ENCODE measurements at places on chromosomes 1 and 21. TPM values are rescaled to one million over a fixed set of nuclear protein-coding genes. Genes with fewer than 3 reads are reported as not detected.

The FCER1A gene
- total RNA-seq, result not detected

- H3K27ac ChIP-seq, result no peak overlapping the region
- H3K4me1 ChIP-seq, result no peaks in the 10 kb centered on the region
- H3K36me3 ChIP-seq, result no peaks in the 10 kb centered on the region
- H3K4me3 ChIP-seq, result no peak overlapping the region
- no peak for DNase-seq
Observed at GRCh38 chr21:23740463-23740862, 1866.8 kb downstream of the MRPL39 start.

GRCh38 chr1:248751635-248752034 is 3.9 kb downstream of the LYPD8 start:
- H3K27me3 ChIP-seq, result no peaks in the 10 kb centered on the region
- no peak for DNase-seq
- H3K36me3 ChIP-seq, result no peaks in the 10 kb centered on the region
- peaks cover 14% of the 10 kb centered on the region for H3K4me1 ChIP-seq
- no peak overlapping the region for H3K27ac ChIP-seq

The COL9A2 gene
- total RNA-seq, result 3.0 TPM

The HOOK1 gene
- total RNA-seq, result 15.2 TPM

- DNase-seq, result no peak
- peaks cover 3% of the 10 kb centered on the region for H3K27me3 ChIP-seq
- H3K27ac ChIP-seq, result no peak overlapping the region
- H3K36me3 ChIP-seq, result no peaks in the 10 kb centered on the region
- no peak overlapping the region for H3K4me3 ChIP-seq
Observed at GRCh38 chr21:46082963-46083790, 14.7 kb upstream of the COL6A2 start.

DNA sequence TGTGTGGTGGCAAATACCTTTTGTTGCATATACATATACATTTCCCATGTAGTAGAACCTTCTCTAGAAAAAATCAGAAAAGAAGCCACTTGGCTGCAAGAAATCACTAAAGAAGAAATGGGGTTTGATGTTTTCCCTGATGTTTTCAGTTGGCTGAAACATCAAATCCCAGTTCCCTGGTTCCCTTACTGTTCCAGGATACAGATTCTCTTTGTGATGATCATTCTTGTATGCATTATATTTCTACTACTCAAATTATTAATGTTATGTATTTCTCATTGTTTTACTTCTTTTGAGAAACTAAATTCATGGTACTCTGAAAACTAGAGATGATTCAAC is 7.6 kb downstream of the RNU1-2 start:
- no peaks in the 10 kb centered on the region for H3K27me3 ChIP-seq
- DNase-seq, result no peak

The PIK3C2B gene
- 44.0 TPM for total RNA-seq

- no peak within 1 kb of the TSS for H3K4me3 ChIP-seq
- peak; percentile 17 for DNase-seq
- no peak within 1 kb of the TSS for H3K27ac ChIP-seq
- H3K36me3 ChIP-seq, result no peaks in the 10 kb centered on the region
Observed at GRCh38 chr1:151716771-151717631, at the start of gene CELF3. Gene CELF3 (minus strand): TSS chr1:151716803. CDS start chr1:151716020, 783 bp downstream.

- no peak for DNase-seq
- no peaks in the 10 kb centered on the region for H3K36me3 ChIP-seq
- peaks cover 3% of the 10 kb centered on the region for H3K4me1 ChIP-seq
- no peak overlapping the region for H3K27ac ChIP-seq
Observed at GRCh38 chr1:3698660-3699408, 46.5 kb downstream of the TP73 start.

GRCh38 chr21:28431527-28432200 is 561.0 kb downstream of the LTN1 start:
- H3K4me3 ChIP-seq, result no peak overlapping the region
- no peak overlapping the region for H3K27ac ChIP-seq
- no peaks in the 10 kb centered on the region for H3K36me3 ChIP-seq
- peaks cover 2% of the 10 kb centered on the region for H3K27me3 ChIP-seq
- no peaks in the 10 kb centered on the region for H3K4me1 ChIP-seq
- DNase-seq, result no peak

DNA sequence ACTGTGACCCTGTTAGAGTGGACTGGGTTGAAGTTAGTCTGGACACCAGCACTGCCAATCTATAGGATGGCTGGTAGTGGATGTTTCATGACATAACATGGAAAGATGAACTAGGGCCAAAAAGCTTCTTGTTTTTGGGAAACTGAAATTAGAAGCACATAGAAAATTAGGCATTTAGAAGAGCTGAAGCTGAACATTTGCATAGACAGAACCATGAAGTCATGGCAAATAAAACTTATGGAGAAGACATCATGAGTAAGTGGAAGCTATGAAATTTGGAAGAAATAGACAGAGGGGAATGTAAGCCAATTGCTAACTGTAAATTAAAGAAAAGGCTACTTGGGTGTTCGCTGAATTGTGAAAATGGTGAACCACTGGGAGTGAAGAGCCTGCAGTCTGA is 2.7 kb upstream of the S100A11 start:
- peaks cover 9% of the 10 kb centered on the region for H3K4me1 ChIP-seq
- no peak for DNase-seq
- no peak overlapping the region for H3K27ac ChIP-seq
- no peak overlapping the region for H3K4me3 ChIP-seq
- no peaks in the 10 kb centered on the region for H3K27me3 ChIP-seq
- peaks cover 18% of the 10 kb centered on the region for H3K36me3 ChIP-seq

The TRIM63 gene
- not detected for total RNA-seq

DNA sequence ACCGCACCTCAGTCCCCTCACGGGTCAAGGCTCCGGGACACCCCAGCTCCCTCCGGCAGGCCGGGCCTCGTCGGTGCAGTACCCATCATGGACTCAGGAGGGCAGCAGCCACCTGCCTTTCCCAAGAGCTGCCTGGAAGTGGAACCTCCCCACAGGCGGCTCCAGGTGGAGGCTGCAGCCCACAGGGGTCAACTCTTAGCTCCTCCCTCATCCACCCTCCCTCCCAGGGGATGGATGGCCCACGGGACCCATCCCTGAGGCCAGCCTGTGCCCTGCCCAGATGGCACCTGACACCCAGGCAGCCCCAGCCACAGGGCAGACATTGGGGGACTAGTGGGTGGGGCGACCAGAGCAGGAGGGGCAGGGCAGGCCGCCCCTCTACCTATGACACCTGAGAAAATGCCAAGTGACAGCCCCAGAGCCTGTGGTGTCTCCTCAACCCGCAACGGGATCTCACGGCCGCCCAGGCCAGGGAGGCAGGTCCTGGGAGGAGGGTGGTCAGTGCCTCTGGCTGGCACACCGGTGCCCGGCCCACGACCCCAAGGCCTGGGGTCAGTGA is 1.2 kb upstream of the ARHGEF16 start:
- H3K27me3 ChIP-seq, result peaks cover 2% of the 10 kb centered on the region
- H3K27ac ChIP-seq, result no peak overlapping the region
- DNase-seq, result peak; percentile 87

- H3K27ac ChIP-seq, result no peak overlapping the region
- peaks cover 28% of the 10 kb centered on the region for H3K4me1 ChIP-seq
- no peaks in the 10 kb centered on the region for H3K36me3 ChIP-seq
- H3K4me3 ChIP-seq, result no peak overlapping the region
Observed at GRCh38 chr1:150554086-150554452, 4.9 kb downstream of the ADAMTSL4 start.

The COA6 gene
- 69.5 TPM for total RNA-seq

DNA sequence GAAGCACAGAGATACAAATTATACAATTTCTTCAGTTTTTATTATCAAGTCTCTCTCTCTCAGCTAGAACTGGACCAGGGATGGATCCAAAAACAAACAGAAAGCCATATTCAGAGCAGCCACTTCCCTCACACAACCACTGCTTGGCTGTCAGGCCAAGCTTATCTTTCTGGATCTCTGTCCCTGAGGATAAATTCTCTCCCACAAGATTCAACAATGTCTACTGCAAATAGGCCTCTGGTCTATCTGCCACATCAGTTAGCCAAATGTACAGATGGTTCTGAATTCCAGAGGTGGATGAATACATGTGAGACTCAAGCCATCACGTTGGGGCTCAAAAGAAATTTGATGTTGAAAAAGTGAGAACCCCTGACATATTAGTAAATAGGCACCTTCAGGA is 350.9 kb downstream of the LTN1 start:
- H3K27ac ChIP-seq, result no peak overlapping the region
- H3K4me1 ChIP-seq, result peaks cover 7% of the 10 kb centered on the region
- no peak for DNase-seq
- no peaks in the 10 kb centered on the region for H3K27me3 ChIP-seq

DNA sequence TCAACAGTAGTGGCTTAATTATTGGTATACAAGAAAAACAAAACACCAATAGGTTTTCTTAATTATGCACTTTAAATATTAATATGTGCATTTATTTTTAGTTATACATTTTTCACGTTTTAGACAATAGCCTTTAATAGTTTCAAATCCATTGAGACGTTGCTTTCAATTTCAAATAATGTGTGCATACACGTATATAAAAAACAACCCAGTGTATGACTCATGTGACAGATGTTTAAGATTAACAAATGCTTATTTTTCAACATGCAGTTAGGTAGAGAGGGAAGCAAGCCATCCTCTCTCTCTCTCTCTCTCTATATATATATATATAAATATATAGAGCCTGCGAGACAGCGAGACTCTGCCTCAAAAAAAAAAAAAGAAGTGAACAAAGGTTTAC is 24.3 kb downstream of the EYA3 start:
- H3K36me3 ChIP-seq, result peaks cover 9% of the 10 kb centered on the region
- H3K4me3 ChIP-seq, result no peak overlapping the region
- H3K27me3 ChIP-seq, result no peaks in the 10 kb centered on the region
- DNase-seq, result no peak
- H3K27ac ChIP-seq, result no peak overlapping the region

The CRYAA gene
- total RNA-seq, result not detected

The SLC16A4 gene
- total RNA-seq, result 0.44 TPM

GRCh38 chr1:33150522-33150921 is 31.3 kb downstream of the TRIM62 start:
- H3K27ac ChIP-seq, result no peak overlapping the region
- no peak overlapping the region for H3K4me3 ChIP-seq
- no peaks in the 10 kb centered on the region for H3K27me3 ChIP-seq

DNA sequence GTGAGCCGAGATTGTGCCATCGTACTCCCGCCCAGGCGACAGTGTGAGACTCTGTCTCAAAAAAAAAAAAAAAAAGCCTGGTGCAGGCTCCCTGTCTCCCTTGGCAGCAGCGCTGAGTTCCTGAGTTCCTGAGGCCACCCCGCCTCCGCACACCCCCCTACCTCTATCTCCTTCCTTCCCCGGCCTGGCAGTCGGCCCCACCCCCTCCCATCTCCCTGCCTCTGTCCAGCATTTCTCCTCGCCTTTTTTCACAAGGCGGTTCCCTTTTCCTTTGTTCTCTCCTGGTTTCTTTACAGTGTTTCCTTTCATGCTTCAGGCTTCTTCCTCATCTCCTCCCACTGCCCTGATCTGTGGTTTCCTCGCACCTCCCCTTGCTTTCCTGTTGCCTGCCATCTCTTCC is 2.7 kb downstream of the RORC start:
- DNase-seq, result no peak
- H3K27ac ChIP-seq, result peak overlapping the region; percentile 69
- H3K4me1 ChIP-seq, result peaks cover 77% of the 10 kb centered on the region
- H3K4me3 ChIP-seq, result peak overlapping the region; percentile 11
- H3K36me3 ChIP-seq, result no peaks in the 10 kb centered on the region
- H3K27me3 ChIP-seq, result no peaks in the 10 kb centered on the region

DNA sequence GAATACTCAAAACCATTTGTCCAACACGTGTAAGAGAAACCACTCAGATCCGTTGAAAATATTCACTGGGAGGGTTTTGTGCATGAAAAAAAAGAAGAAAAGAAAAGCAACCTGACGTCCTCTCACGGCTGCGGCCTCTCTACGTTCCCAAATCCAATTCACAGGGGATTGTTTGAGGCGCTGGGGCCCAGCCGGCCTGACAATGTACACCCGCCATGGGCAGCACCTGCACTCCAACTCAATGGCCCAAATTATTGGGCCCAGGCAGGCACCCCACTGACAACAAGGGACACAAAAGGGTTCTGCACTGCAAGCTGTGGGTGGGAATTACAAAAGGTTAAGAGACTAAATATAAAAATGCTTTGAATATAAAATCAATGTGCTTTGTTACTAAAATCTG is 41.5 kb downstream of the MORN1 start:
- no peaks in the 10 kb centered on the region for H3K27me3 ChIP-seq
- H3K4me3 ChIP-seq, result no peak overlapping the region
- no peak for DNase-seq

The PPFIA4 gene
- 51.2 TPM for total RNA-seq

The KPRP gene
- not detected for total RNA-seq

The TNNT2 gene
- total RNA-seq, result not detected

DNA sequence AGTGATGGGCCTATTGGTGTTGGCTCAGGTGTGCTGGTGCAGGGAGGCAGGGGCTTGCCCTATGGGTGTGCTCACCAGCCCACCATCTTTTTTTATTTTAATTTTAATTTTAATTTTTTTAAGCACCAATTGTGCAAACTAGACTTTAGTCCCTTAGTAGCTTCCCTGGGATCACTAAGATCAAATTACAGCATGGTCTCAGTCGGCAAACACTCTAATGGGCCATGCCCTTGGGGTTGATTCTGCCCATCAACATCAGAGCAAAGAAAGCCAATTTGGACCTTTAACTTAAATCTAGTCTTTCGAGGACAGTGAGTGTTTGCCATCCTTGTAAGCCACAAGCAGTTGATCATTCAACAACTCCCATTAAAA is 64.7 kb upstream of the KCNE2 start:
- no peaks in the 10 kb centered on the region for H3K36me3 ChIP-seq
- no peak overlapping the region for H3K4me3 ChIP-seq
- no peak overlapping the region for H3K27ac ChIP-seq
- peaks cover 1% of the 10 kb centered on the region for H3K27me3 ChIP-seq
- no peaks in the 10 kb centered on the region for H3K4me1 ChIP-seq
- no peak for DNase-seq

GRCh38 chr1:205275133-205275532 is 46.4 kb downstream of the NUAK2 start:
- no peaks in the 10 kb centered on the region for H3K27me3 ChIP-seq
- H3K4me3 ChIP-seq, result no peak overlapping the region
- no peak for DNase-seq
- H3K36me3 ChIP-seq, result peaks cover 6% of the 10 kb centered on the region
- peaks cover 51% of the 10 kb centered on the region for H3K4me1 ChIP-seq

GRCh38 chr1:240308096-240308495 is 216.4 kb downstream of the FMN2 start:
- no peak for DNase-seq
- H3K4me3 ChIP-seq, result no peak overlapping the region
- H3K27me3 ChIP-seq, result peaks cover 2% of the 10 kb centered on the region
- no peak overlapping the region for H3K27ac ChIP-seq
- H3K36me3 ChIP-seq, result no peaks in the 10 kb centered on the region

DNA sequence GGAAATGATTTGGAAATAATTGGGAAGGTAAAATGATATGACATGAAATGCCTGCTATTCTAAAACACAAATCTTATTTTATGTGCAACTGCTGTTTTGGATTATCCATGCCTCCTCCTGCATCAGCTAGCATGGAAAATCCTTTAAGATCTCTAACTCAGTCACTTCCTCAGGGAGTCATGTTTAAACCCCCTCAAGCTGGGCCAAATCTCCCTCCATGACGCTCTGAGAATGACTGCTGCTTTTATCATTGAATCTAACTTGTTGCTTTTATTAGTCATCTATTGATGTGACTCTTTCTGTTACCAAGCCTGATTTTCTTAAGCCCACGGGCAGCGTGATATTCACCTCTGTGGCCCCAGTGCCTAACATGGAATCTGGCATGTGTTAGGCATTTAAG is 324.8 kb downstream of the DISC1 start:
- H3K36me3 ChIP-seq, result peaks cover 9% of the 10 kb centered on the region
- H3K27ac ChIP-seq, result no peak overlapping the region
- no peaks in the 10 kb centered on the region for H3K27me3 ChIP-seq
- peak; percentile 13 for DNase-seq
- H3K4me3 ChIP-seq, result no peak overlapping the region

The BEST4 gene
- 0.69 TPM for total RNA-seq

- H3K27ac ChIP-seq, result no peak overlapping the region
- H3K27me3 ChIP-seq, result no peaks in the 10 kb centered on the region
- no peak for DNase-seq
- H3K36me3 ChIP-seq, result no peaks in the 10 kb centered on the region
- H3K4me3 ChIP-seq, result no peak overlapping the region
Observed at GRCh38 chr1:71490432-71490831, 409.6 kb upstream of the ZRANB2 start.

Data from activated CD4-positive, alpha-beta T cell treated with anti-CD3 and anti-CD28 coated beads for 36 hours (primary cell).